Fibroblast of gingiva (primary cell): ENCODE measurements at places on chromosomes 12 and 14.

DNA sequence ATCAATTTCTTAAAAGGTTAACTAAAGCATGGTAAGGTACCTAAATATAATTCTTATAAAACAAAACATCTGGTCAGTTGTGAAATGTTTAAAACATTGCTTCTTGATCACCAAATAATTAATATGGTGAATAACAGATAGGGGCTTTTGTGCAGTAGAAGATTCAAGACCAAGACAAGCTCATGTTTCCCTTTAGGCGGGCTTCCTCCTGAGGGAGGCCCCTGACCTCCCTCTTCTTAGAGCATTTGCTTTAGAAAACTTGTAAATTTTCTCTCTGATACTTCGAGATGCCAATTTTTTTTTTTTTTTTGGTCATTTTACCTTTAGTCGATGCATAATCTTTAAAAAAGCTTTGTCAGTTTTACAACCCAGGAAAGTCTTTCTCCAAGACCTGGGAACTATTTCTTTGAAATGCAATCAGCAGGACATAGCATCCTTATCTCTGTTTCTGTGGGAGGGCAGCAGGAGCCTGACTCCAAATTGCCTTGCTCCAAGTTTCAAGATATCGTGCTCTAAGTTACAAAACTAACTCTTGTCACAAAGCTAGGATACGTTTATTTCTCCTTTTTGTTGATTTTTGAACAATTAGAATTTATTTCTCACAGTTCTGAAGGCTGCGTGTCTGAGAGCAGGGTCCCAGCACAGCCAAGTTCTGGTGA, 66.6 kb upstream of the BICD1 start:
- no peak for DNase-seq

- DNase-seq, result no peak
These were observed 196.4 kb downstream of the RGS6 start for GRCh38 chr14:72128629-72129028.

DNA sequence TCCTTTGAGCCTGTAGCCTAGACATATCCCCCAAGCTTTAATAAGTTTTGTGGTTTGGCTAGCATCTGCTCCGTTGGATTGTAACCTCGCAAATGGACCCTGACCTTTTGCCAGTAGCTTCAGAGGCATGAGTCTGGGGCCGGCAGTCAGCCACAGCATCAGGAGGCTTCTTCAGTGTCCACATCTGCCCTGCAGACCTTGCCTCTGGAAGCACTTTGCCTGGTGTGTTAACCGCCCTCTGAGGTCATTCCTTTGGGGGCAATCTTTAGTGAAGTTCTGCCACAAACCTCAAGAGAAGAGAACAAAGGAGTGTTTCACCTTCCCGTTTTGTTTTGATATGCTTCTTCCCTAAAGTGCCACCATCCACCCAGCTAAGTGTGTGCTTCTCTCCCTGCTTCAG, 71.4 kb downstream of the GNS start:
- DNase-seq, result peak; percentile 41

DNA sequence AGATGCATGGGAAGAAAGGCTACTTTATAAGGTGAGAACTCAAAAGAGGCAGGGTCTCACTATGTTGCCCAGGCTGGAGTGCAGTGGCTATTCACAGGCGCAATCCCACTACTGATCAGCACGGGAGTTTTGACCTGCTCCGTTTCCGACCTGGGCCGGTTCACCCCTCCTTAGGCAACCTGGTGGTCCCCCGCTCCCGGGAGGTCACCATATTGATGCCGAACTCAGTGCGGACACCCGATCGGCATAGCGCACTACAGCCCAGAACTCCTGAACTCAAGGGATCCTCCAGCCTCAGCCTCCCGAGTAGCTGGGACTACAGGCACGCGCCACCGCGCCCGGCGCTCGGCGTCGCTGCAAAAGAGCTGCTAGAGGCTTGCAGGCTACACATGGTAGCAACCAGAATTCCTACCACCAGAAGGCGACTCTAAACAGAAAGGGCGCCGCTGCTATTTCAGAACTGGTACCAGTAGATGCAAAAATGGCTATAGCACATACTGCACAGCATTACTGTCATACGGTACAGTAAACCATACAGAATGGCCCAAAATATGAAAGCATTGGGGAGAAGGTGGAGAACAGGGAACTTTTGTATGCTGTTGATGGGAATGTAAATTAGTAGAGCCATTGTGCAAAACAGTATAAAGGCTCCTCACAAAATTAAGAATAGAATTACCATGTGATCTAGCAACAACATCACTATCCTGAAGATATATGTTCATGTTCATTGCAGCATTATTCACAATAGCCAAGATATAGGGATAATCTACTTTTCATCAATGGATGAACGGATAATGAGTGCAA, 1.2 kb upstream of the NEMF start:
- peak; percentile 77 for DNase-seq

- no peak for DNase-seq
These were observed 296.4 kb downstream of the DPF3 start for GRCh38 chr14:72597252-72598233.

DNA sequence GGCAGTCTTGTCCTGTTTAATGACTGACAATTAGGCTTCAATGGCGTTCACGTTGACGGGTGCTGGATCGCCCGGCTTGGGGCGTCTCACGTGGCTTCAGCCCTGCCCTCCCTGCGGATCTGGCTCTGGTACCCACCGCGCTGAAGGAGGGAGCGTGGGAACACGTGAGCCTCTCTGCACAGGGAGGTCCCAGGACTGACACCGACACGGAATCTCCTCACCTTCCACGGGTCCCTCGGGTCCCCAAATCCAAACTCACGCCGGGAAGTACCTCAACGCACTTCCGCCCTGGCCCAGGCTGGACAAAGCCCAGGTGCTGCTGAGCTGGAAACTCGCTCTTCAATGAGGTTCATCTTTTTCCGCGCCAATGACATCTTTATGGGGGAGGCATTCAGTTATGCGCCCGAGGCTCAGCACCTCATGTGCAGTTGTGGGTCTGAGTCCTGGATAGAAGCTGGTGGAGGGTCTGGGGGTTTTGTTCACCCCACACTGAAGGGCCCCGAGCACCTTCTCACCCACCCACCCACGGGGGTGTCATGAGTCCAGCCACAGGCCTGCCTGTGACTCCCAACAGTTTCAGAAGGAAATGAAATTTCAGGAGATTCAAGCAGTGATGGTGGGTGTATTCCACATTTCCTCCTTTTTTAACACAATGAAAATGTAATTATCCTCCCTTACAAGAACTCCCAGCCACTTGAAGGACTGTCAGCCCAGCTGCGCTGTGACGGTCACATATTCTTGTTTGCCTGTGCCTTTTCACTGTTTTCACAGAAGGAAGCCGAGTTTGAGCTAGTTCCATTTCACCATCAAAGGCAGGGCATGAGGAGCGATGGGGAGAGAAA, 251.7 kb upstream of the SFSWAP start:
- no peak for DNase-seq

DNA sequence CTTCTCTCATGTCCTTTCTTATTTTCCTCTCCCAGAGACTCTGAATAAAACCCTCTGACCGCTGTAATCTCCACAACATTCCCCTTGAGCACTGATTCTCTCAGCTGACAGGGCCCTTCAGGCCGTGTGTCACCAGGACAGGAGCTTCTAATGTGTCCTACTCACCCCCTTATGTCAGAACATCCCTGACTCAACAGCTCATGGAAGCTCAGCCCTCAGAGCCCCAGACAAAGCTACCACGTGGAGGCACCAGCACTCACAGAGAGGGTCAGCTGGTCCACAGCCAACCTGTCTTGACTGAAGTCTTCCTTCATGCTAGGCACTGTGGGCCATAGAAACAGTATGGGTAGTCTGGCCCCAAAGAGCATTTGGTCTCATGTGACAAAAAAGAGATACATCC, 49.8 kb downstream of the SMUG1 start:
- no peak for DNase-seq

- no peak for DNase-seq
These were observed 190.4 kb upstream of the CPNE8 start for GRCh38 chr12:39095636-39096330.

DNA sequence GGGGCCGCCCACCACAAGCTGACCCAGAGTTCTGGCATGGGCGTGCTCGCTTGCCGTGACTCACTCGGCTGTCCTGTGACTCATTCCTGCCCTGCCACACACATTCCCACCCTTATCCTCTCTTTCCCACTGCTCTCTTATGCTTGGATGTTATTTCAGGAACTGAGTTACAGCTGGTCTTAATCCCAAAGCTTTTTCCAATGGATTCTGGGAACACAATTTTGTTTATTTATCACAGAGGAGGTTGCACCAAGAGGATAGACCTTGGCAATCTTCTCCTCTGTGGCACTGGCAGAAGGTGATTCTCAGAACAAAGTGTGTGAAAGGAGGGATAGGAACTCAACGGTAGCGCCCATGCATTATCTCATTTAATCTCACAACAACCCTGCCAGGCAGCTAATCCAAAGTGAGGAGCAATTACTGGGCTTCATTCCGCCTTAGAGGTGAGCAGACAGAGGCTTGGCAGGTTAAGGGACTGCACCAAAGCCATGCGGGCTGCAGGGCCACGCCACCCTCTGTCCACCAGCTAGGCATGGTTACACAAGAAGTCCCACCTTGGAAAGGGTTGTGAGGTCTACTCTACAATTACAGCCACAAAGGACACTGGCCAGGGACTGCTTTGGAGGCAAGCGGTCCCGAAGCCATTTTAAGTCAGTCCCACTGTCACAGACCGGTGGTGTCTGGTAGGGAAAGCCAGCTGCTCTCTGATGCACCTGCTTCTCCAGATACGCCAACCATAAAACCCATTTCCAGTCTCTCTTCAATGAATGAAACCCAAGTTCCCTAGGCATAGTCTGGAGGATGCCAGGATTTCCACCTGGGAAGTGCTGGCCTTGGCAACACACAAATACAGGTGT, 32.9 kb downstream of the SYNE3 start:
- DNase-seq, result peak; percentile 93

DNA sequence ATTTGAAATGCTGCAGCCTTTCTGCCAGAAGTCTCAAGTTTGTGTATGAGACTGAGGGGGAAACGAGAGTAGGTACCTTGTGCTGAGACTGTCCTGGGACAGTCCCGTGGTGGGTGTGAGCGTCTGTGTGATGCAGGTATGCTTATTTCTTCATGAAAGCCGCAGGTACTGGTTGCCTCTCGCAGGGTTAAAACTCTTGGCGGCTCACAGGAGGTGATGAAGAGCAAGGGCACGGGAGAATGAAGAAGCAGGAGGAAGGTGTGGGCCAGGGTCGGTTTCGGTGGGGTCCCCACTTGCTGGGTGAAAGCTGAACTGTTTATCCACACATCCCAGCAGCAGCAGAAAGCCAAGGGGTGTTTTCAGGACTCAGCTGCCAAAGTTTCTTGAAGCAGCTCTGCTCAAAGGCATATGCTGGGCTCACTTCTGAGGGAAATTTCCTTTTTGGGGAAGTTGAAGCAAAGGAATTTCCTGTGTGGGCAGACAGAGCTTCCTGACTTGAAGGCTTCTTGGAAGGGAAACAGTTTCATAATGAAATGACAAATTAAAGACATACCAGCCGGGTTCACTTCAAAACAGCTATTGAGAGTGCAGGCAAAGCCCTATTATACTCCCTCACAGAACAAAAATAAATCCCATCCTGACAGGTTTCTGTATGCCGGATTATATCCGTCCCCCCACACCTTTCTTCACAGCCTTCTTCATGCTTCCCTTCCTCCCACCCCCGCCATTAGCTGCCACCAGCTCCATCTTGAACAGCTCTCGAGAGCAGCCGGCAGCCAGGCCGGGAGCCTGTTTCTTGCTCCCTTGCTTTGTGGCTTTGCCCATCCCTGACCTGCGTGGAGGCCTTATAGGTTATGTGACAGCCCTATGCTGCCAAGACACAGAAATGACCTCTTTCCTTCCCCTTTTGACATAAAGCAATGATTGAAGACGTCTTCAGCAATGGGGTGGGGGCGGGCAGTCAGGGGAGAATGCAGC, 116.6 kb downstream of the ETV6 start:
- DNase-seq, result peak; percentile 63

GRCh38 chr12:69906411-69907216, 81.6 kb downstream of the MYRFL start:
- no peak for DNase-seq

DNA sequence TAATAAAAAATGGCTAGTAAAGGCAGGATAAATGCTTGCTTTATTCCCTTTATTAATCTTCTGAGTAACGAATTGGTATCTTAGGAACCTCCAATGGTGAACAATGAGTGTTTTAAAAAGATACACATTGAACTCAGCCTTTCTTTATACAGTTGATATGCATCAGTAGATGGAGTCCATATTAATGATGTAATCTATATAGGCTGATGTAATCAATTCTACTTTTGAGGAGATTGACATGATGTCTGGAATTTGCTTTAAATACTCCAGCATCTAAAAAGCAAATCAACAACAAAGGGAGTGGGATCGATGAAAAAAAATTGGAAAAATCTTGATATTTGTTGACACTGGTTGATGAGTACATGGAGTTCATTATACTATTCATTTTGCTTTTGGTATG, 106.2 kb downstream of the ANO4 start:
- DNase-seq, result no peak

- DNase-seq, result no peak
These were observed 143.1 kb downstream of the PRIMA1 start for GRCh38 chr14:93645200-93645599.

DNA sequence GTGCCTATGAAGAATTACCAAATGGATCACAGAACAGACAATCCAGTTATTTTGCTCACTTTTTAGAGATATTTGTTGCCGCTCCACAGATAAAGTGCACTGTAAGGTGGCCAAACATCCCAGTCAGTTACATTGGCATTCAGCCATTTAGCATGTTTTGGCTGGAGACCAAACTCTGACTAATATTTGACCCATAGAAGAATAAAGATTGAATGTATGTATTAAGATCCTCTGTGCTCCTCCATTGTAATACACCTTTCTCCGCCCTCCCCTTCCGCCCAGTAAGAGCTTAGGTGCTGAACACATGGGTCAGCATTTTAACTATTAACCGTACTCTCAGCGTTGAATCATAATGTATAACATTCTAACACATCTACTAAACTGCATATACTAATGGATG, 163.4 kb downstream of the ANO6 start:
- DNase-seq, result no peak

DNA sequence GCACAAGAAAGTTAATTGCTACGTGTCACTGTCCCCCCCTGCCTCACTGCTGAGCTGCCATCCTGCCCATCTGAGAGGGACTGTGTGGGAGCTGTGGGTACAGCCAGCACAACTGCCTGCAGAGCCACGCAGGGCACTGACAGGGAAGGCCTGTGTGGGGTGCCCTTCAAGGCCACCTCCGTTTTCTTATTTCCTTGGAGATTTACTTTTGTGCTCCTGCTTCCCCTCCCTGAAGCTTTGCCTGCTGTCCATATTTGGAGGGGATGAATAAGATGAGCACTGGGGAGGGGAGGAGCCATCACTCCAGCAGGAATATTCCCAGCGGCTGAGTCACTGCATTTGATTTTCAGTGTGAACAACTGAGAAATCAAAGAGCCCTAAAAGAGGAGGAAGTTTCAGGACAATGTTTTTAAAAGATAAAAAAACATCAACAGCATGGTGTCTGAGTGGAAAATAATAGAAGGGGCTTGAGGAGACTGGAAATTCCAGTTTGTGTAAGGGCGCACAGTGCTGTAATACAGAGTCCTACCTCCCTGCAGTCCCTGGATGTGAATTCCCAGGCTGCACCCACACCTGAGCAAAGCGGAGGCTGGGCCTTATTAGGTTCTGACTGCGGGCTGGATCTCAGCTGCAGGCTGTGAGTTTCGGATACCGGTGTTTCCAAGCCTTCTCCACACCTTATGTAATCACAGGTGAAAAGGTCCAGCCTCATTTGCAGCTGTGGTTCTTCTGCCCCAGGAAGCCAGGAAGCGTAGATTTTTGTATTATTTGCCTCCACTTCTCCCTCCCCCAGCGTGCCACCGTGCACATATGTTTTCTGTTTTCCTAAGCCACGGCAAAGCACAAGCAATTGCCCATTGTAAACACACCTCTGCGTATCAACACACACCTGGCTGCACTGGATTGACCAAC, 192.6 kb upstream of the BCL2L14 start:
- DNase-seq, result peak; percentile 42
